ENCODE measurements at places on chromosomes 7 and 10.

- no peak for DNase-seq
These were observed 516.0 kb downstream of the REEP3 start for GRCh38 chr10:64037071-64037661.

DNA sequence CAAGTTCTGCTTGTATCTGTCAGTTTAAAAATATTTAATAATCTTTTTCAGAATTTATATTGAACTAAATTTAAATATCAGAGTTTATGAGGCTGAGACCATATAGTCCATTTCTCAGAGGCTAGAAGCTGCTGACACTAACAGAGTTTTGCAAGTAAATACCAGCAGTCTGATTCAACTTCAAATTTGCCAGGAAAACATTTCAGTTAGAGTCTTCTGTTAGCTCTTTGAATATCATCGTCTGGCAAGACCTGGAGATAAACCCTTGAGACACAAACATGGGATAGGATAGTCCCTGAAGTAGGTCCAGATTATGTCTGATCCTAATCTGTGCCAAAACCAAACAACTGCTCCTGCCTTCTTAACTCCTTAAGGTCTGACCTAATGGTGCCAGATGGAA lies 472.8 kb upstream of the STEAP1 start:
- DNase-seq: no peak

GRCh38 chr7:786472-787255 lies 45.6 kb upstream of the SUN1 start:
- peak; percentile 49 for DNase-seq

DNA sequence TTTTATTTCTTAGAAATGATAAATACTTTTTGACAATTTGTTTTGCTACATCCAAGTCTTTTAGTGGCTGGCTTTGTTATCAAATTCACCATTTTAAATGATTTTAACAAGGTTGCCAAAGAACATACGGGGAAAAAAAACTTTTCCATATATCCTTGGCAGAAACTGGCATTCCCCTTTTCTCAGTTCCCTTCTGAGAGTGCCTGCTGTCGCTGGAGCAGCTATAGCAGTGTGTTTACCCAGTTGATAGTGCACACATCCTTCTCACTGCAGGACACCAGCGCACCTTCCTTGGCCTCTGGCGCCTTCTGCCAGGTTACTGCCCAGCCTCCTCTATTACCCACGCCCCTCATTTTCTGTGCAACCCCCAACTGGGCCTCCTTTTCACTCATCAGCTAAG lies 94.1 kb downstream of the ALOX5 start:
- DNase-seq: no peak

DNA sequence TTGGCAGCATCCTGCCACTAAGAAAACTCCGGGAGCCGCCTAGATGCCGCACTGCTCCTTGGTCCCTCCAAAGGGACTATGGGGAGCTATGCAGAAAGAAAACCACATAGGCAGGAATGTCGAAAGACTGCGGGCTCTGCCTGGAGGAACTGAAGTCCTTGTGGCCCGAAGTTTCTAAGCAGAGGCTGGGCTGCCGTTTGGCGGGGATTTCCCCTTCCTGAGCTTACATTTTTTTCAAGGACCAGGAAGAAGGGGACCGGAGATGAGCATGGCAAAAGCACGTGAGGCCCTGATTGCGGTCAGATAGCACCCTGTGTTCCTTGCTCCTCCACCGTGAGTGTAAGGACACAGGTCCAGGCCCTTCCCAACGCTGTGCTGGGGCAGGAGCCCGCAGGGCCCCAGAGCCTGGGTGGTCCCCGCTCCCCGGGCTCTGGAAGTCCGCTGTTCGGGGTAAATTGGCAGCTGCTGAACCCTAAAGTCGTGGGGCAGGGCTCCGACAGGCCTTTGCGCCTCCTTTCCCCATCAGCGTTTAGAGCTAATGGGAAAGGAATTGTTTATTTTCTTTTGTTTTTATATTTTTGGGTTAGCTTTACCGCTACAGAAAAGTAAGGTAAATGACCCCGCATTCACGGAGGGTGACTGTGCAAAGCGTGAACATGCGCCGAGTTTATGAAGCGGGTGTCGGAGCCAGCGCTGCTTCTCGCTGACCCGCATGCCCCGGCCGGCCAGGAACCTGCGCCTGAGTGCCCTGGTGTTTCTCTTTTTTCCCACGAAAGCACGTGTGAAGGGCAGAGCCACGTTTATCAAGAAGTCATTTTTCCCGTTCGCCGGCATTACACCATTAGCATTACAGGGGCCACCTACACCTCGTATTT lies 356.5 kb upstream of the ZNF32 start:
- DNase-seq: no peak
